ENCODE measurements at places on chromosomes 7 and 10.
A peak's percentile ranks its signal among the peaks of the same experiment; 100 is the strongest.

- no peak for DNase-seq
These were observed at the start of gene AQP1 for GRCh38 chr7:30911561-30911969. AQP1 (plus strand) TSS chr7:30911853; CDS start chr7:30911910, 57 bp downstream.

- DNase-seq = peak; percentile 96
These were observed 7.2 kb upstream of the PGAM2 start for GRCh38 chr7:44072364-44073231.

DNA sequence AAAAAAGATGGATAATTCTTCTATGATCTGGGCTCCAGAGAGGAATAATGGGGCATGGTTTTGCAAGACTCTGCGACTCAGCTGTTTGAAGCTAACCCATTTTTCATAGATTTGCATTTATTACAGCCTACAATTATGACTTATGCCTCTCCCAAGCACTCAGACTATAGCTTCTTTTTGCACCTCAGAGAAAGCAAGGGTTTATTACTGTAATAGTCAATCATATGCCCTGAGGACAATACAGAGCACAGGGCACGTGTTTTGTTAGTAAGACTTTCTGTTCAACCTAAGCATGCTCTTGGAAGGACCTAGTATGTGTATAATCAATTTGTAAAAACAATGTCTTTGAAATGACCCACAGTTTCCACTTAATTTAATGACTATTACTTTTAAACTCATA lies 221.2 kb downstream of the PARD3 start:
- no peak for DNase-seq

DNA sequence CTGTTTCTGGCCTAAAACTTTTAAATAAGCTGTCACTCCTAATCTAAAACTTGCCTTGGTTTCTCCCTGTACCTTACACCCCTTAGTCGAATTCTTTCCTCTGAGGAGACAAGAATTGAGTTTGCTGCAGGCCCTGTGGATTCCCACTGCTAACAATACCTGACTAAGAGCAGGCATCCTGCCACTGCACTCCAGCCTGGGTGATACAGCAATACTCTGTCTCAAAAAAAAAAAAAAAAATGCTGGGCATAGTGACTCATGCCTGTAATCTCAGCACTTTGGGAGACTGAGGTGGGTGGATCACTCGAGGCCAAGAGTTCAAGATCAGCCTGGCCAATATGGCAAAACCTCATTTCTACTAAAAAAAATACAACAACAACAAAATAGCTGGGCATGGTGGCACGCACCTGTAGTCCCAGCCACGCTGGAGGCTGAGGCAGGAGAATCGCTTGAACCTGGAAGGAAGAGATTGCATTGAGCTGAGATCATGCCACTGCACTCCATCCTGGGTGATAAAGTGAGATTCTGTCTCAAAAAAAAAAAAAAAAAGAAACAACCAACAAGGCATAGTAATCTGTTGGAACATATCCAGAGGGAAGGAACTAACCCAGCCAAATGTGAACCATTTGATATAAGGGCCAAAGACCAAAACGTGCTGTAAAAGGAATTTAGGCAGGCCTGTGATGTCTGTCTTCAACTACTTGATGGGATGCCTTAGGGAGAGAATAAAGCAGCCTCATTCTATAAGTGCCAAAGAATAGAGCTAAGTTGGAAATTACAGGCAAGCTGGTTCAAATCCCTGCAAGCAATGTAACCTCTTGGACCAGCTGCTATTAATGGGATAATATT lies 732.7 kb upstream of the AUTS2 start:
- no peak for DNase-seq

DNA sequence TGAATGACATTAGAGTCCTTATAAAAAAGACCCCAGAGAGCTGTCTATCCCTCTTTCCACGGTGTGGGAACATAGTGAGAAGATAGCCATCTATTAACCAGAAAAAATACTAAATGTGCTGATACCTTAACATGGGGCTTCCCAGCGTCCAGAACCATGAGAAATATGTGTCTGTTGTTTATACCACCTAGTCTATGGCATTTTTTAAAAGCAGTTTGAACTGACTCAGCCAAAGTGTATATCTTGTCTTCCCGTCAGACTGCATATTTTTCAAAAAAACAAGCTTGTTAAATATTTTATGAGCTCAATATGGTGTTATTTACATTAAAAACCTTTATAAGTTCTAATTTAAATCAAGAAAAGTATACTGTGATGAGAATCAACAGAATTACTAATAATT lies 255.3 kb downstream of the HGF start:
- DNase-seq = no peak

GRCh38 chr7:23470330-23471105 lies at the start of gene IGF2BP3:
IGF2BP3 (minus strand) TSS chr7:23470491; CDS start chr7:23470110, 381 bp downstream.
- DNase-seq = peak; percentile 98

DNA sequence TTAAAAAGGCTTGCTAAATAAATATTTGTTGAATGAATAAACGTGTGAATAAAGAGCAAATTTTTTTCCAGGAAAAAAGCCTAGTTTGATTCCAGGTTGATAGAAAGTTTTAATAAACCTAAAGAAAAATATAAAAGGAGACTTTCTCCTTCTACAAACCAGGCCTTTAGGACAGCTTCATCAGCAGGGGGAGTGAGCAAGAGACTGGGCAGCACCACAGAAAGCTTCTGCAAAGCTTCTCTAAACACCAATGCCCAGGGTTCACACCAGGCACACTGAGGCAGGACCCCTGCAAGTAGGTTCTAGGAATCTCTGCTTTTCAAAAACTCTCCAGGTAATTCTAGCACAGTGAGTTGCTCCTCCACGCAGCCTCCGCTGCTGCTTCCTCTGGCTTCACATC lies 66.4 kb upstream of the SEC61G start:
- no peak for DNase-seq

- DNase-seq = no peak
These were observed 362.7 kb downstream of the PLXNA4 start for GRCh38 chr7:132213583-132213982.

DNA sequence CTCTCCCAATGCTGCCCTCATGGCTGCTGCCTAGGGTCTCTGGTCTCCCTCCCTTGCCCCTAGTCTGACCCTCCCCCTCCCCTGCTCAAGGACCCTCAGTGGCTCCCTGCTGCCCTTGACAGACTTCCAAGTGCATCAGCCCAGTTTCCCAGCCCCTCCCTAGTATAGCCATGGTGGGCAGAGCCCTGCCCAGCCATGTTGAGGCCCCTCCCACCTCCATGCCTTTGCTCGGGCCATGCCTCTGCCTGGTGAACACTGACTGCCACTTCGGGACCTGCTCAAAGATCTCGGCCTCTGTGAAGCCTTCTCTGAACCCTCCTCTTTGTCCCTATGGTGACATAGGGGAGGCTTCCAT lies 73.2 kb downstream of the MYL10 start:
- DNase-seq = no peak

- DNase-seq = no peak
These were observed 26.6 kb upstream of the LIPN start for GRCh38 chr10:88733215-88733614.

DNA sequence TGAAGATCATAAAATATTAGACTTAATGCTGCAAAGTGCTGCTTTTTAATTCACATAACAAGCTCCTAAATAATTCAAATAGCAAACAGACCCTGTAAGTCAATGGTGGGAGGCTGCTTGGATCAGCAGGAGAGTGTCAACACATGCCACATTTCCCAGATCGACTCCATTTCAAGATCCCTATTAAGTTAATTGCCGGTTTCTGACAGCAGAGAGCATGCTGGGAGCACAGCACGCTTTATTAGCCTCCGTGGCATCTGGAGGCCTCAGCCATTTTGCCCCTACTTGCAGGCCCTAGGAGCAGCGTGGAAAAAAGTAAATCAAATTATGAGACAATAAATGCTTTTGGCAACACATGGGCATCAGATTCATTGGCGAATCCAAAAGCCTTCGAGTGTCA lies 201.0 kb downstream of the EMX2 start:
- DNase-seq = no peak

- no peak for DNase-seq
These were observed 59.7 kb downstream of the PHTF2 start for GRCh38 chr7:77858278-77858677.

DNA sequence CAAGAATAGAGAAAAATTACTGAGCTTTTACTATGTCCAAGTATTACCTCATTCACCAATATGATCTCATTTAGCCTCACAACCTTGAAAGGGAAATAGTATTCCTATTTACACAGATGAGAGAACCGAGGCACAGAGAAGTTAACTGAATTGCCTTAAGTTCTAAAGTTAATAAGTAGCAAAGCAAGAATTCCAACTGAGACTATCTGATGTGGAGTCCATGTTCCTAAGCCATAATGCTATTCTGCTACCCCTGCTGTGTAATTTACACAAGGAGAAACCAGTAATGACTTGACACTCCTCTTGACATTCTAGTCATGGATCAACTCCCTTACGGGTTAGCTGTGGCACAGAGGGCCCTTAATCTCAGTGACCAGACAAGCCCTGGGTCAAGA lies 60.7 kb downstream of the ABCB4 start:
- no peak for DNase-seq

GRCh38 chr7:28390426-28390825 lies 21.9 kb upstream of the CREB5 start:
- no peak for DNase-seq

- no peak for DNase-seq
These were observed 123.5 kb downstream of the ADCY1 start for GRCh38 chr7:45697576-45698136.

- no peak for DNase-seq
These were observed 6.9 kb upstream of the ZNF485 start for GRCh38 chr10:43599333-43599732.

- no peak for DNase-seq
These were observed 17.8 kb downstream of the TMEM209 start for GRCh38 chr7:130187360-130187759.

- DNase-seq = peak; percentile 18
These were observed 631 bp downstream of the HPS6 start for GRCh38 chr10:102065561-102066398.

GRCh38 chr7:36245684-36246299 lies 92.7 kb downstream of the EEPD1 start:
- no peak for DNase-seq

GRCh38 chr10:110091830-110092229 lies 84.0 kb downstream of the ADD3 start:
- DNase-seq = no peak

- DNase-seq = no peak
These were observed 315.3 kb downstream of the SDK1 start for GRCh38 chr7:3616306-3616705.

DNA sequence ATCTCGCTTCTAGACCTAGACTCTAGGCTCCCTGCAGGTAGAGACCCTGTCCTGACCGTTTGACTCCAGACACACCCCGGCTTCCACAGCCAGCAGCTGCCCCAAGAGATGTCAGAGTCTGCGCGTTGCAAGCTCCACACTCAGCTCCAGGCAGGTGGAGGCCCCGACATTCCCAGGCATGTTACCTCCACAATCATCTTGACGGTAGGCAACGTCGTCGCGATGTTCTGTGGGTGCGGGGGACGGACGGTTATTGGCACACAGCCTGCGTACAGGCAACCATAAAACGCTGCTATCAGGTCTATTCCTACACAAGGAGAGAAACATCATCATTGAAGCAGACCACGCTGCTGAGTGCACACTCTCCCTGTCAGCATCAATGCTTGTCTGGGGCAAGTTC lies 213.2 kb downstream of the ZMYND11 start:
- DNase-seq = no peak

DNA sequence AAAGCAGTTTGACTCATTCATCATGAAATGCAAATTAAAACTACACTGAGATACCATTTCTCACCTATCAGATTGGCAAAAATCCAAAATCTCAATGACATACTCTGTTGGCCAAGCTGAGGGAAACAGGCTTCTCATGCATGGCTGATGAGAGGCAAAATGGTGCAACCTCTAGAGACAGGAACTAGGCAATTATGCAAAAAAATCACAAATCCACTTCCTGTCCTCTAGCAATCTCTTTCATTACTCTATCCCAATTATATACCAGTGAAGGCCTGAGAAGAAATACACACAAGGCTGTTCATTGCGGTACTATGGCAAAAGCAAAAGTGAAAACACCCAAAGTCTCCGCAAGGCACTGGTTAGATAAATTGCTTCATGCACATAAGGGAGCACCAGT lies 25.9 kb upstream of the PTPRN2 start:
- DNase-seq = no peak

- peak; percentile 36 for DNase-seq
These were observed 141.6 kb upstream of the AKR1E2 start for GRCh38 chr10:4684434-4684833.

DNA sequence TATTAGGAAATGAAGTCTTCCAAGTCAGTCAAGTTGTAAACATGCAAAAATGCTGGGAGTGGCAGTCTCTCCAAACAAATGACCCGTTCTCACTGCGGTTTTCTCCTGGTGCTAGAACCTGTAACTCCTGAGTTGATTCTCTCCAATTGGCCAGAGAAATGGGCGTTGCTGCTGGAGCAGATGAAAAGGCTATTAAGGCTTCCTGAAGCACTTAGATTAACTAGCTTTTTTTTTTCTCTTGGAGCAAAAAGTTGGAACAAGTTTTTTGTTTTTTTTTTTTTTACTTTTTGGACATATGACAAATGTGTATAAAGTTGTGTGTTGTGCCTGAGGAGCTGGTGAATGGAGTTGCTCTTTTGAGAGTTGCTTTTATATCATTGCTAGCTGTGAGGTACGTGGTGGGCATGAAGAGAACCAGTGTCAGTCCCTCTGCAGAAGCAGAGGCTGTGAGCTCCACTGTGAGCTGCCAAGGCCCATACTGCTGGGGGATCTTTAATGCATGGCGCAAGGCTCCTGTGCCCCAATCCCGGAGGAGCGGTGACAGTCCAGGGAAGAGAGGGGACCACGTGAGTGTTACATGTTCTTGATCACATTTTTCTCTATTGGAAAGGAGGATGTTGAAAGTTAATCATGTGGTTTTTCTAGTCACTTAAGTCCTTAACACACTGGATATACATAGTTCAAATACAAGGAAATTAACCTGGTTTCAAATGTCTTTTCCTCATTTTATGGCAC lies 393.6 kb upstream of the GALNT17 start:
- peak; percentile 10 for DNase-seq

- DNase-seq = no peak
These were observed 365.3 kb downstream of the PARD3 start for GRCh38 chr10:34449836-34450235.

DNA sequence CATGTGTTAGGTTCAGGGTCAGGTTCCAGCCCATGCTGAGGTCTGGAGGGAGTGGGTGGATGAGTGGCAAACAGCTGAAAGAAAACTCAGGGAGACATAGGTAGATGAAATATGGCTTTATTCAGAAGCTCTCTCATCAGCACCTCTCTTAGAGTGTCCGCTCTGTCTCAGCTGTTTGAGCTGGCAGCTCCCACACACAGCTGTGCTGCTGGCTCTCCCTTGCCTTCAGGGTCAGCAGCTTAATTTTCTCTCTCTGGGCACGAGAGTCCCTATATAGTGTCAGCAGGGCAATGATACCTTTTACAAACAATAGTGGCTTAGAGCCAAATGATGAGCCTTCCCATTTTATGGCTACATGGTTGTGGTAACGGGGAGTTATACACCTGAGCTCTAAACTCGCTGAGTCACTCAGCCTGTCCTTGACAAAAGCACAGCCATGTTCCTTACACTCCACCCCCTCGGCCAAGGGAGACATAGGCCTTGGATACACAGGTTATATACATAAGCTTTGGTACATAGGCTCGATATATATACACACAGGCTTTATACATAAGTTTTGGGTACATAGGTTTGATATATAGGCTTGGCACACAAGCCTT lies 10.4 kb downstream of the RNF133 start:
- no peak for DNase-seq

GRCh38 chr10:89518876-89519842 lies 16.2 kb downstream of the SLC16A12 start:
- peak; percentile 22 for DNase-seq

- DNase-seq = no peak
These were observed 38.8 kb downstream of the HTRA1 start for GRCh38 chr10:122500194-122500593.

GRCh38 chr7:17126413-17127268 lies 171.8 kb upstream of the AHR start:
- no peak for DNase-seq

GRCh38 chr7:4797858-4798705 lies 22.7 kb downstream of the AP5Z1 start:
- DNase-seq = peak; percentile 36

Data from MCF 10A (cell line).